ENCODE measurements at places on chromosomes 2 and 18.

DNA sequence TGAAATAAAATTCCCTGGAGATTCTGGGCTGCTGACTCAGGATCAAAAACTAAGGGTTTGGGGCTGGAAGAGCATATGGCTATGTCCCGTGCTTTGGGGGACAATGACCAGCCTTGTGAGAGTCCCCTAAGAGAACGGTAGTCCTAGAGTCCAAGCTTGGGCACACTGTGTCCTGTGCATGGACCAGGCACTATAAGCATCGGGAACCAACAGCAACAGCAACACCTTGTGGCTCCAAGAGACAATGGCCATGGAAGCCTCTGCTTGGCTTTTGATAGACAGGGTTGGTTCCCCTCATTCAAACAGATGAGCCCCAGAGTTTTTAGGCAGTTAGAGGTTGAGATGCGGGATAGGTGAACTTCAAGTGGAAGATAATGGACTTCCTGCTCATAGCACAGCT, 294.4 kb upstream of the CHAC2 start:
- peak; percentile 34 for DNase-seq

DNA sequence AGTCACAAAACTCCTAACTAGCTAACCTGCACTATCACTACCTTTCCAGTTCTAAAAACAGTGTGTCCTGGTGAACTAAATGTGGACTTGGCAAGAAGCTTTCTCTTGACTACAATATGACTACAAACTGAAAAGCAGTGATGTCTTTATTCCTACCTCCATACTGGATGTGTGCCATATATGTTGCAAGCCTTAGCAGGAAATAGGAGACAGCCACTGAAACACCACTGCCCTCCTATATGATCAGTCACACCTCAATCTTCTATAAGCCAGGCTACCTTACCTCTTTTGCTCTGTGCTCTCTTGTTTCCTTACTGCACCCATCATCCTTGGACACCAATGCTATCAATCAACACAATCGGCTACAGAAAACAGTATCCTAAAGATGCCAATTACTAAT, 34.1 kb downstream of the SS18 start:
- no peak for DNase-seq

DNA sequence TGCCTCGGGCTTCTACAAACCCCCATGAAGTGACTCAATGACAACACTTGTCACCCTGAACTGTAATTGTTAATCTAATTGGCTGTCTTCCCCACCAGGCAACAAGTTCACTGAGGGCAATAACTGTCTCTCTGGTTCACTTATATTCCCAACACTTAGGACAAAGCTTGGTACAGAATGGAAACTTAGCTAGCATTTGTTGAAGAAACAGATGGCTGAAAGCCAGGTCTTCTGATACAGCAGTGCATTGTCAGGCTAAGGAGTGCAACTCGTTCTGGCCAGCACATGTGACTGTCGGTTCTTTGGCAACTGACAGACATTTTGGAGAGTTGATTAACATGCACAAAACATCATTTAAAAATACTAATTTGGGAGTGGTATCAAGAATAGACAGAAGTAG, 14.6 kb upstream of the DNAJC27 start:
- peak; percentile 82 for DNase-seq

GRCh38 chr2:169877398-169877797, 50.1 kb downstream of the UBR3 start:
- DNase-seq = no peak
